ENCODE measurements at places on chromosomes 4 and X.

GRCh38 chrX:74280759-74281158 lies 23.2 kb upstream of the ZCCHC13 start:
- DNase-seq, result no peak

DNA sequence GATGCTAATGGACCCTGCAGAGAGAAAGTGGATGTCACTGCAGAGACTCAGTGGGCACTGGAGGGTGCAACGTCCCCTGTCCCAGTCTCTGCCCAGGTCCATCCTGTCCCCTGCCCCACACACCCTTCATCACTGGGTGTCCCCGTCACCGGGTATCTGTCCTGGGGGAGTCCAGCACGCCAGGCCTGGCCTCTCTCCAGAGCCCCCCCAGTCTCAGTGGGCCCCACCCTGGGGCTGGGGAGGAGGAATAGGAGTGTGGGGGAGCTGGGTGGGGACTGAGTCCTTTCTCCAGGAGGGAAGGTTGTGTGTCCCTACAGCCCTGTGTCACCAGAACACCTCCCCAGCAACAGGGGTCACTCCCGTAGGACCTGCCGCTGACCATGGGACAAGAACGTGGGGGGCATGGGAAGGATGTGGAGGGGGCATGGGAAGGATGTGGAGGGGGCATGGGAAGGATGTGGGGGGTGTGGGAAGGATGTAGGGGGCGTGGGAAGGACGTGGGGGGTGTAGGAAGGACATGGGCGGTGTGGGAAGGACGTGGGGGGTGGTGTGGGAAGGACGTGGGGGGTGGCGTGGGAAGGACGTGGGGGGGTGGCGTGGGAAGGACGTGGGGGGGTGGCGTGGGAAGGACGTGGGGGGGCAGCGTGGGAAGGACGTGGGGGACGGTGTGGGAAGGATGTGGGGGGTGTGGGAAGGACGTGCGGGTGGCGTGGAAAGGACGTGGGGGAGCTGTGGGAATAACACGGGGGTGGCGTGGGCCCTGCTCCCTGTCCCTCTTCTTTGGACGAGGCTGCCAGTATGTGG lies 21.0 kb upstream of the SPON2 start:
- no peak for DNase-seq

- no peak for DNase-seq
Observed at GRCh38 chr4:41077628-41078027, 136.7 kb downstream of the APBB2 start.

- DNase-seq, result no peak
Observed at GRCh38 chrX:80174925-80175574, 160.5 kb downstream of the TBX22 start.

Data from right hindlimb (tissue), 1 donor.